GF-D8 (cell line): ENCODE measurements at places on chromosomes 4 and X.

DNA sequence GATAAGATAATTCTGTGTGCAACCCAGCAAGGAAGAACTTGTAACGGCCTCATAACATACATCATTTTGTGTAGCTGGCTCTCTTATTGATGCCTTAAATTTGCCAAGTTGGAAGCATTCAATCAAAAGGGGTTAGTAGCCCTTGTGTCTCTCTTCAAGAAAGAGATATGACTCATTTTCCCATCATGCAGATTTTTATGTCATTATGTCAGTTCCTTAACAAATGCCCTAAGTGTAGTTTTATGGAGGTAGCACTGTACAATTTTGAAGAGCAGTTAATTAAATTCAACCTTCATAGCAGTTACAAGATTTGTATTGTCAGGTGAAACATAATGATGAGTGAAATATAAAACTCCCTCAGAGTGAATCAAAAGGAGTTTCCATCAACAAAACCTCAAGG is 215.6 kb downstream of the GRIA3 start:
- DNase-seq, result no peak

GRCh38 chr4:10123227-10124101 is 6.9 kb upstream of the WDR1 start:
- DNase-seq, result no peak

- no peak for DNase-seq
Measured at GRCh38 chr4:146291313-146291712, 77.0 kb downstream of the REELD1 start.

- no peak for DNase-seq
Measured at GRCh38 chrX:149650162-149650561, 18.6 kb upstream of the TMEM185A start.

DNA sequence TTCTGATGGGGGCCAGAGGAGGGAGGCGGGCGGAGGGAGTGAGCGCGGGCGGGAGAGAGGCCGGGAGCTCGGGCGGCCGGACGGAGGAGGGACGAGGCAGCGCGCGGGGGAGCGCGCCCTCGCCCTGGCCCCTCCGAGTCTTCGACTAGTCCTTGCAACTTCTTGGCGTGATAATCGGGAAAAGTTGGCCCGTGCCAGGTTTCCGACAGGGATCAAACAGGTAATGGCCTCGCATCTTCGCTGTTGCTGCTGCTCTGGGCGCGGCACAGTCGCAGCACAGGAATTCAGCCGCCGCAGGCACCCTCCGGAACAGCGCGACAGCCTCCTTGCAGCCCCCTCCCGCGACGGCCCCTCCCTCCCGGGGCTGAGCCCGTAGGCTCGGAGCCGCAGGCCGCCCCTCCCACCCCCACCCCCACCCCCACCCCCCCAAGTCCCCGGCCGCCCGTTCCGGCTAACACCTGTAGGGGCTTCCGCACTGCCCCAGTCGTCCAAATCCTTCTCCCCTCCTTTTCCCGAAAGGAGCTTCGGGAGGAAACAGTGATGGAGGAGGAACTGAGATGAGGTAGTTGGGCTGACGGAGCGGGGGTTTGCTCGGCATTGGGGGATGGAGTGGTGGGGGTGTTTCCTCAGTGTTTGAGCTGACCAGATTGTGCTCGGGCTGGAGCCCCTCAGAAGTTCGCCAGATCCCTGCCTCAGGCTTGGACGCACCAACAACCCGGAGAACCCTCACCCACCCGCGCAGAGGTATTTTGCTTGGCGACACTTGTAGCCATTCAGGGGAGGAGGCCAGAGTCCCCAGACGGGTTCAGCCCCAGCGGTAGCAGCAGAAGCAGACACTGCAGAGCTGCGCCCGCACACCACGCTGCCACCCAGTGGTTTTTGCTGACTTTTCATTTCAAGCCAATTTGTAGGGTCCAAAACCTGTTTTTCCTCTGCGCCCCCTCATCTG is at the start of gene FGF13:
Gene FGF13 (minus strand): TSS at position 319 of the 949 bp plus-strand sequence. CDS start 714 bp downstream, outside the sequence.
- no peak for DNase-seq

DNA sequence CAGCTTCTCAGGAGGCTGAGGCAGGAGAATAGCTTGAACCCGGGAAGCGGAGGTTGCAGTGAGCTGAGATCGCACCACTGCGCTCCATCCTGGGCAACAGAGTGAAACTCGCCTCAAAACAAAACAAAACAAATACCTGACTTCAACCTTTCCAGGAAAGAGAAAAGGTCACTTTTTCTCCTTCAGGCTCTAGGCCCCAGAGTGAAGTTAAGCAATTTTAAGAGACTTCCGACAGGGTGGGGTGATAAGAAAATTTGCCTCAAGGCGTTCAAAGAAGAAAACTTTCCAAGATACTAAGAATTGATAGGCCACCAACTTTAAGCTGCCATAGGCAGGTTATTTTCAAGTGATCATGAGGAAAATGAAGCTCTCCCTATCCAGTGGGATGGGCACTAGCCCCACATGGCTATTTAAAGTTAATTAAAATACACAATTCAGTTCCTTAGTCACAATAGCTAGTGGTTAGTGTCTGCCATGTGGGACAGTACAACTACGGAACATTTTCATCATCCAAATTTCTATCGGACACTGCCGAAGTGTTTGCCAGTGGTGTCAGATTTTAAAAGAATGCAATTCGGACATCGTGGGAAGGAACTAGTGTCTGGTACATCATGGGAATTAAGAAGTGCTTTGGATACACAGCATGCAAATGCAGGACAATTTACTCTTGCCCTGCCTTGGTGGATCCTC is 33.0 kb downstream of the SMS start:
- peak; percentile 61 for DNase-seq

DNA sequence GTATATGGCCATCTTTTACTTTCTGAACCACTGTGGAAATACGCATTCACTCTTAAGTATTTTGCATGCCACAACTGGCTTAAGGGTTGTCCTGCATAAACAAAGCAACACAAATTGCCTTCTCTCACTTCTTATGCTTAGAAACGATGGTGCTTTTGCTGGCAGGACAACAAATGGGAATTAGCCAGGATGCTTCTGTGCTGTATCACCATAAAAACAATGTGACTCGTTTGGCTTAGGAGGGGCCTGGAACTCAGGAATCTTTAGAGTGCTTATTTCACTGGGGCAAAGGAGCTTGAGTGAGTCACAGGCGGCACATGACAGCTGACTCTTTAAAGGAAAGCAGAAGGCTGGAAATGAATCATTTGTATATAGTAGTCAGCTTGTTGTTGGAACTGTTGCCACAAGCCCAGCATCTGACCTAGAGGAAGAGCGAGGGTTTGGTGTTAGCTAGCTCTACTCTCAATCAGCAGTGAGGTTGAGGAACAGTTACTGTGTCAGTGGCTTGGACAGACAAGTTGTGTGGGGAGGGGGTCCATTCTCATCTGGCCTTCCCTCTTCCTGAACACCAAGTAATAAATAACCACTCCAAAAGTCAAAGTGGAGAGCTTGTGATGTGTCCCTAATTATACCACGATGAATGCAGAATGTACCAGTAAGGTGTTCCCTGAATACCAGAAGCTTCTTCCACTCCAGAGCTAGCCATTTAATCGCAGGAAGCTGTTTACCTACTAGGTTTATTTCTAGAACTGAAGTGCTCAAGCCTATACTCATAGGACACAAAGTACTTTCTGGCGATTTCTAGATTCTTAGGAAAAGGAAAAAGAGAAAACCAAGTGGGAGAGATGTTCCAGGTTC is 293.1 kb downstream of the CAMK2D start:
- no peak for DNase-seq

GRCh38 chr4:40183615-40184411 is 13.0 kb upstream of the RHOH start:
- no peak for DNase-seq

DNA sequence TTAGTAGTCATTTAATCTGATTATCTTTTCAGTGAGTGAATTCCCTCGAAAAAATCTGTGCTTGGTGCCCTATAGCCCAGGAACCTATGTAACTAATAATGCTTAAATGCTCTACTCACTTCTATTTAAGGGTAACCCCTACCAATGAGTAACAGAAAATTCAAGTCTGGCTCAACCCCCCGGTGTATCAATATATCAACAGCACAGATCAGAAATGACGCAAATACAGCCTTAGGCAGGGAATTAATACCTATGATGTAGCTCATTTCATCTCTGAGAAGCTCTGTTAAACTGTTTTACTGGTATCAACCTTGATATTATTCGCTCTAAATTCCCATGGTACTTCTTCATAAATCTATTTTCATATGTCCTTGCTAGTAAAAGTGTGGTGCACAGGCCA is 28.6 kb downstream of the PDGFC start:
- DNase-seq, result no peak

GRCh38 chr4:59644765-59645164 is 1555.4 kb upstream of the ADGRL3 start:
- DNase-seq, result no peak

GRCh38 chr4:52939325-52939724 is 77.2 kb downstream of the RASL11B start:
- DNase-seq, result no peak

- no peak for DNase-seq
Measured at GRCh38 chr4:47788126-47788525, 49.7 kb downstream of the CORIN start.
